ENCODE measurements at places on chromosomes 1 and 21. TPM values are rescaled to one million over a fixed set of nuclear protein-coding genes. Genes with fewer than 3 reads are reported as not detected.

Gene FCRL6
- total RNA-seq = not detected

Gene GPATCH2
- total RNA-seq = 15.6 TPM

Gene SMIM1
- 7.5 TPM for total RNA-seq

Gene OR4F29
- not detected for total RNA-seq

Gene SPTA1
- total RNA-seq = not detected

Gene ADAM30
- not detected for total RNA-seq

Gene STIL
- 5.4 TPM for total RNA-seq

Gene HES4
- total RNA-seq = 218 TPM

Gene OLFM3
- total RNA-seq = 2.7 TPM

Gene XCL2
- not detected for total RNA-seq

Gene VWA5B1
- 0.10 TPM for total RNA-seq

Gene FABP3
- total RNA-seq = 148 TPM
